ENCODE measurements at places on chromosomes 13 and 19.

DNA sequence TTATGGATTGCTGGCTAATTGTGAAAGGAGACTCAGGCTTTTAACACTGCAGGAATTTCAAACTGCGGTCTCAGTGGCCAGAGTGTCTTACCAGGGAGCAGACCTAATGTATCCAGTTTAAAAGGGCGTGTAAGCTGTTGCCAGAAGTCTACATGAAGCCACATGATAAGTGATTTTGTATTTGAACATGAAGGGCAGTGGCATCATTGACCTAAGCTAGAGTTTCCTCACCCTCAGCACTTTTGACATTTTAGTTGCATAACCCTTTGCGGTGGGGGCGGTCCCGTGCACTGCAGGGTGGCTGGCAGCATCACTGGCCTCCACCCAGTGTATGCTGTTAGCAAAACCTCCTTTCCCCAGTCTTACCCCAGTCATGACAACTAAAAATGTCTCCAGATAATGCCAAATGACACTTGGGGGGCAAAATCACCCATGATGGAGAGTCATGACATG lies 23.7 kb upstream of the GPR18 start:
- no peak for DNase-seq

DNA sequence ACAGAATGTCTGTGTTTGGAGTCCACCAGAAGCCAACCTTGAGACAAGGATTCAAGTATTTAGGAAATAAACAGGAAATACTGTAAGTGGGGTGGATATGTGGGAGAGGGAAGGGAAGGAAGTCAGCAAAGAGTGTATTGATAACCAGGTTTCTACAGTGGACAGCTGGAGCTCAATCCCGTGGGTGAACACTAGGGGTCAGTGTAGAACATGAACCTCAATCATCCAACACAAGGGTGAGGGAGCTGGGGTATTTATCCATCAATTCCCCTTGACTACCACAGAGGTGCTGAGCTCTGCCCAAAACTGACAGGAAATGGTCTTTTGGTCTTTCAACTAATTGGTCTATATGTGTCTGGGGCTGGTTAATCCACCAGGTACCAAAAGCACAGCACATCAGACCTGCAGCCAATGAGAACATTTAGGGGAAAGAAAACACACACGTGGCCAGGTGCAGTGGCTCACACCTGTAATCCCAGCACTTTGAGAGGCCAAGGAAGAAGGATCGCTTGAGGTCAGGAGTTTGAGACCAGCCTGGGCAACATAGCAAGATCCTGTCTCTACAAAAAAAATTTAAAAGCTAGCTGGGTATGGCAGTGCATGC lies 5.6 kb upstream of the SYDE1 start:
- peak; percentile 54 for DNase-seq

- no peak for DNase-seq
Measured at GRCh38 chr19:17770613-17771012, 19.3 kb downstream of the FCHO1 start.

- DNase-seq: no peak
Measured at GRCh38 chr13:37652596-37652995, 54.0 kb upstream of the POSTN start.

DNA sequence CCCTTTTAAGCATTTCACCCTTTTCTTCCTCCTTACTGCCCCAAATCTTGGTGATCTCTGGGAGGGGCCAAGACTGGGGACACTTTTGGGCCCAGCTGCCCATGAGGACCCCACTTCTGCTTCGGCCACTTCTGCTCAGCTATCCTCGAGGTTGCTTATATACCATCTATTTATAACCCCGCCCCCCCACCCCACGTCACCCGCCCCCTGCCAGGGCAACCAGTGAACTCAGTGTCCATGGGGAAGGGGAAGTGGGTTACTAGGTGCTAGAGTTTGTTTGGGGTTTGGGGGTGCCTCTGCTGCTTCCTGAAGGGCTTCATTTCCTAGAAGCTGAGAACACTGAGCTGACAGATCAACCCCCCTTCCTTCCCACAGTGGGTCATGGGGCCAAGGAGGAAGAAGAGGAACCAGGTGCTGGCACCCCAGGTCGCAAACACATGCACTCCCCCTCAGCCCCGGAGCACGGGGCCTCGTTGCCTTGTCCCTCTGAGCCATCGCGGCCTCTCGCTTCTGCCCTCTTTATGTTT lies 6.1 kb upstream of the ADGRE5 start:
- DNase-seq: peak; percentile 77

- DNase-seq: peak; percentile 17
Measured at GRCh38 chr19:35344511-35345031, 3.1 kb upstream of the FFAR1 start.

- no peak for DNase-seq
Measured at GRCh38 chr19:50626011-50626410, 13.7 kb downstream of the SYT3 start.

GRCh38 chr13:103102482-103102881 lies 36.3 kb upstream of the SLC10A2 start:
- no peak for DNase-seq

DNA sequence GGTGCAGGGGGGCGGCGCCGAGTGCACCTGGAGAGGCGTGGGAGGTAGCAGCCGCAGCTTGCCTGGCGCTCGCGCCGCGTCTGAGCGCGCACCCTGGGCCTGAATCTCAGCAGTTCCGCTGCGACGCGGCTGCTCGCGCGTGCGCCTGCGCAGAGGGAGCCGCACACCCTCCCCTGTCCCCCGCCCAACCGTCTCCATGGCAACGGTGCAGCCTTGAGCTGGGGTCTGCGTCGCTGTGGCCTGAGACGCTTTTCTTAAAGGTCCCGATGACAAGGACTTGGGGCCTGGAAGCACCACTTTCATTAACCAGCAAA lies at the start of gene PNMA8B:
TSS of gene PNMA8B (minus strand) at position 82 of the 314 bp plus-strand sequence. CDS start 402 bp downstream, outside the sequence.
- no peak for DNase-seq

DNA sequence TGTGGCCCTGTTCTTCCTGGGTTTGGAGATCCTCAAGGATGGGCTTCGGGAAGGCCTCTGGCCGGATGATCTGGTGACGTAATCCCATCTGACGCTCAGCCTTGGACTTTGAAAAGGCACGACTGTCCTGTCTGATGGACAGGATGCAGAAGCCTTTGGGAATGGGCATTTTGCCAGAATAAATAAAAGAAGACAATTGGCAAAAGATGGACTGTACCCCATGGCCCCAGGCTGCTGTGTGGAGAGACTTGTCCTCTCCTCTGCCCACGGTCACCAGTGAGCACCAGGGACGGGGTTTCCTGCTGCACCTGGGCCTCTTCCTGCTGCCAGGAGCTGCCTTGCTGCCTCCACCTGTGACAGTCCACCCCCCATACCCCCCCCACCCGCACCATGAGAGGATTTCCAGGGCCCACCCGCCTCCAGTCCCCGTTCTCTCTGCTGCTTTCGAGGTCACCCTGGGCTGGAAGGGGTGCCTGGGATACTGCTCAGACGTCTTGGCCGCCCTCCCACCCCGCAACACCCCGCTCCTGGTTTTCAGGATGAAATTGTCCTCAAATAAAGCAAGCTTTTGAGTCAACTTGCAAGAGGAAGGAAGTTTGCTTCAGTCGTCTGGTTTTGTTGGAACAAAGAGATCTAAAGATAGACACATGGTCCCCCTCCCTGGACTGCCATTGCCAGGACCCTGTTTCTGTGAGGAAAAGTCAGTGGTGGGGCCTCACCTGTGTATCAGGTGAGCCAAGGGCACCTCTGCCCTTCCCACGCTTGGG lies 40.9 kb downstream of the MCF2L start:
- no peak for DNase-seq

- no peak for DNase-seq
Measured at GRCh38 chr19:6232601-6233055, 47.1 kb downstream of the MLLT1 start.

DNA sequence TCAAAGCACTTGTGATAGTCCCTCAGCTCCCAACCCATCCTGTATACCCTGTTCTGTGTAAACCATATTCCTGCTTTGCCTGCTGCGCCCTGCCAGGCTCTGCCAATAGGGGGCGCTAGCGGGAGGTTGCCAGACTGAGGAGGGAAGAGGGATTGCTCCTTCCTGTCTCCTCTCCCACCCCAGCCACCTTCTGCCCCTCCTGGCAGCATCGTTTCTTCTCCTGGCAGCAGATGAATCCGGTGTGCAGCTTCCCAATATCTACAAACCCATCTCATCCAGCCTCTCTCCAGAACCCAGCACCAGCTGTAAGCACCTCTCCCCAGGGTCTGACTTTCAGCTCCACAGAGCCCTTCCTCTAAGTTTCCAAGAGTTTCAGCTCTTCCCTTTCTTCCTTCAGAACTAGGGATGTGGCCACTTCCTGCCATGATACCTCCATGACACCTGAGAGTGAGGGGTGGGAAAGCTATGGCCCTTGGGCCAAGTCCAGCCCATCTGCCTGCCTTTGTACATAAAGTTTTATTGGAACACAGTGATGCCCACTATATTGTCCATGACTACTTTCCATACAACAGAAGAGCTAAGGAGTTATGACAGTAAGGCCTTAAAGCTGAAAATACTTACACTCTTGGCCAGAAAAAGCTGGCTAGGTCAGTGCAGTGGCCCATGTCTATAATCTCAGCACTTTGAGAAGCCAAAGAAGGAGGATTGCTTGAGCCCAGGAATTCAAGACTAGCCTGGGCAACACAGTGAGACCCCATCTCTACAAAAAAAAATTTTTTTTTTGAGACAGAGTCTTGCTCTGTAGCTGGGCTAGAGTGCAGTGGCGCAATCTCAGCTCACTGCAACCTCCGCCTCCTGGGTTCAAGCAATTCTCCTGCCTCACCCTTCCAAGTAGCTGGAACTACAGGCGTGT lies 34.5 kb upstream of the ATP1A3 start:
- no peak for DNase-seq

DNA sequence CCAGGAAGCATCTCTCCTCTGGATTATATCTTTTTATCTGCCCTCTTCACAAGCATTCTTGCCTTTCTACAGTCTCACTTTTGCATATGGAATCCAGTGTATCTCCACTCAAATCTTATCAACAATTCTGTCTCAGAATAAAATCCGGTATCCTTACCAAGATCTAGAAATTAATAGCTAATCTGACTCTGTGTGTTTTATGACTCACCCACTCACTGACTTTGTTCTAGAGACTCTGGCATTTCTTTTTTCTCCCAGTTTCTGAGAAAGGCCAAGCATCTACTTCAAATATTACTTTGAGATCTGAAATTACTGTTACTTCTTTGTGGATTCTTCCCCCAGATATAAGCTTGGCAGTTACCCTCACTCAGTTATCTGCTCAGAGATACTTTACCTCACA lies 913.5 kb upstream of the ATXN8OS start:
- DNase-seq: no peak

DNA sequence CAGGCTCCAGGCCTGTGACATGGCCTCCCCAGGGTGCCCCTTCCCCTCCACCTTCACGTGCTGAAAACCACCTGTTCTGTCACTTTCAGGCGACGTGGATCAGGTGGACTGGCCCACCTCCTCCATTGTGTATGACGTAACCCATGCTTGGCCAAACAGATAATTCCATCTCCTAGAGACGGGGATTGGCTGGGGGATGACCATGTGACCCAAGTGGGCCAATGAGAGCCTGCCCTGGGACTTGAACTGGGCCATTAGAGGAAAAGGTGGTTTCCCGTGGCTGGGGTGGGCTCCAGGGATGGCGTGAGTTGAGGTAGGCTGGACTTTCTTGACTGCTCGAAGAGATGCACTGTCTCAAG lies 3.6 kb upstream of the ADAMTSL5 start:
- DNase-seq: no peak

DNA sequence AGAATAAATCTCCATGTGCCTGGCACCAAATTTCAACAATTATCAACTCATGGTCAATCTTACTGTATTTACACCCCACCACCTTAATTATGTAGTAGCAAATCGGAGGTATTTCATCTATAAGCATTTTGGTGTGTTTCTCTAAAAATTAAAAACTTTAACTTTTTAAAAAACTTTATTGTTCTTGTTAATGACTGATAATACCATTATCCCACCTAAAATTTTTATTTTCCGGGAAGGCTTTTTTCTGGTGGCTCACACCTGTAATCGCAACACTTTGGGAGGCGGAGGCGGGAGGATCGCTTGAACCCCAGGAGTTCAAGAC lies 453 bp upstream of the PDCD2L start:
- no peak for DNase-seq

GRCh38 chr13:51218626-51219025 lies 3.6 kb upstream of the FAM124A start:
- no peak for DNase-seq

Data from GM13976 (cell line).